ENCODE measurements at places on chromosomes 13 and 19.
A peak's percentile ranks its signal among the peaks of the same experiment; 100 is the strongest.

GRCh38 chr19:2887391-2887914 is 13.3 kb upstream of the ZNF57 start:
- peak; percentile 82 for DNase-seq
- H3K27ac ChIP-seq = no peak overlapping the region
- H3K27me3 ChIP-seq = no peaks in the 10 kb centered on the region
- peaks cover 6% of the 10 kb centered on the region for H3K4me1 ChIP-seq

DNA sequence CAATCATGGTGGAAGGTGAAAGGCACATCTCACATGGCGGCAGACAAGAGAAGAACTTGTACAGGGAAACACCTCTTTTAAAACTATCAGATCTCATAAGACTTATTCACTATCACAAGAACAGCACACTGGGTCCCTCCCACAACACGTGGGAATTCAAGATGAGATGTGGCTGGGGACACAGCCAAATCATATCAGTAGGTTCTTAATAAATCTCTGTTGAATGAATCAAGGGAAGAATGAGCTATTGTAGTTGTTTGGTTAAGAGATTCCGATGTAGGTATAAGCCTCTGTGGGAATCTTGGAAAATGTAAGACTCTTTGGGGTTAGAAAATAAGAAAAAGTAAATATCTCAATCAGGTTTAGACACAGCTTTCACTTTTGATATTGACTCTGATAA is 400.2 kb downstream of the KCNRG start:
- no peak for DNase-seq
- no peaks in the 10 kb centered on the region for H3K27me3 ChIP-seq
- no peak overlapping the region for H3K4me3 ChIP-seq
- no peak overlapping the region for H3K27ac ChIP-seq
- no peaks in the 10 kb centered on the region for H3K36me3 ChIP-seq
- H3K4me1 ChIP-seq = no peaks in the 10 kb centered on the region

DNA sequence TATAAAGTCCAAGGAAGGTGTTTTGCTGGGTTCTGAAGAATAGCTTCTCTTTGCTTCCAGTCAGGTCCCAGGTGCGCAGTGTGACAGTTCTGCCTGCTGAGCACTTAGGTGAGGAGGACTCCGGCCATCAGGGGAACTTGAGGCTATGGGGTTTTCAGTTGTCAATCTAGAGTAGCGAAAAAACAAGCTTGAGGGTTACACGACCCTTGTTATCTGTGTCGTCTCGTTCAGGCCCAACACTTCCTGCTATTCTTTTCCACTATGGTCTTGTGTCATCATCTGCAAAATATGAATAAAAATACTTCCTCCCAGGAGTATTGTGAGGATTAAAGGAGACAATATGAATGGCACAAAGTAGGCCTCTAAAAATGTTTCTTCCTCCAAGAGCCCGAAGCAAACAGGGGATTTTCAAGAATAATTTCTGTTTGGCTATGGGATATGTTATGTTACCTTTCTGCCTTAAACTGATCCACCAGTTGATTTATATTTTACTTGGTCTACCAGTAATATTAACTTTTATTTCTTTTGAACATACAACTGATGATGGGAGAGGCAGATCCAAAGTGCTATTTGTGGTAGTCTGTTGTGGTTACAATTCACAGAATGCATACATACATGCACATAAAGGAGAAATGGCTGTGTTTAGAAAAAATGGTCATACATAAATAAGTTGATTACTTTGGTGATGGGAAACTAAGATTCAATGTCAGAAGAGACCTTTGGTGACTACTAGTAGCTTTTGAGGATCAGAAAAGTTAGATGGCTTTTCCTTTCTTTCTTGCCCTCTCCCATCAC is 40.5 kb upstream of the RCBTB2 start:
- DNase-seq = no peak
- no peaks in the 10 kb centered on the region for H3K36me3 ChIP-seq
- H3K4me1 ChIP-seq = peaks cover 7% of the 10 kb centered on the region
- no peaks in the 10 kb centered on the region for H3K27me3 ChIP-seq
- H3K4me3 ChIP-seq = no peak overlapping the region

DNA sequence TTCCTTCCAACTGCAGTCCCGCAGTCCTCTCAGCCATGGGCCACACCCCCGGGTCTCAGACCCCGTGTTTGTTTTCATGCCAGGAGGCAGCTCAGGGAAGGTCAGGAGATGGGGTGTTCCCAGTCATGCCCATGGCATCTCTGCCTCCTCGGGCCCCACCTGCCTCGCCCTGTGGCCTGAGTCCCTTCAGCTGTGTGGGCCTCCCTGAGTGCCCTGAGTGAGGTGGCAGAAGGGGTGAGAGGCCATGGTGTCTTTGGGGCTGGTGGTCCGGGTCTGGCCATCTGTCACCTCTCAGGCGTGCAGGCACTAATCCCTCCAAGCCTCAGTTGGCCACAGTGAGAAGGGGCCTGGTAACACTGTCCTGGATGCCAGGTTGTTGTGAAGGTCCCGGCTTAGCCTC is 10.9 kb upstream of the KDM4B start:
- H3K27ac ChIP-seq = no peak overlapping the region
- H3K27me3 ChIP-seq = no peaks in the 10 kb centered on the region
- H3K4me1 ChIP-seq = no peaks in the 10 kb centered on the region
- no peak overlapping the region for H3K4me3 ChIP-seq

DNA sequence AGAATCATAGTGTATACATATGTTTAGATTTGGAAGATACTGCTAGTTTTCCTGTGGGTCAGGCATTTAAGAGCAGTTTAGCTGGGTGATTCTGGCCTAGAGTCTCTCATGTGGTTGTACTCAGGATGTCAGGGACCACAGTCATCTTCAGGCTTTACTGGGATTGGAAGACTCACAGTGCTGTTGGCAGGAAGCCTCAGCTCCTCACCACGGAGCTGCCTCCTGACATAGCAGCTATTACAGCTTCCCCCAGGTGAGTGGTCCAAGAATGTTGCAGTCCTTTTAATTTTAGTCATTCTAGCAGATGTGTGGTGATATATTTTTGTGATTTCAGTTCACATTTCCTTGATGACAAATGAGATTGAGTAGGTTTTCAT is 16.9 kb upstream of the GPR18 start:
- no peak overlapping the region for H3K27ac ChIP-seq
- no peaks in the 10 kb centered on the region for H3K27me3 ChIP-seq
- no peaks in the 10 kb centered on the region for H3K36me3 ChIP-seq

DNA sequence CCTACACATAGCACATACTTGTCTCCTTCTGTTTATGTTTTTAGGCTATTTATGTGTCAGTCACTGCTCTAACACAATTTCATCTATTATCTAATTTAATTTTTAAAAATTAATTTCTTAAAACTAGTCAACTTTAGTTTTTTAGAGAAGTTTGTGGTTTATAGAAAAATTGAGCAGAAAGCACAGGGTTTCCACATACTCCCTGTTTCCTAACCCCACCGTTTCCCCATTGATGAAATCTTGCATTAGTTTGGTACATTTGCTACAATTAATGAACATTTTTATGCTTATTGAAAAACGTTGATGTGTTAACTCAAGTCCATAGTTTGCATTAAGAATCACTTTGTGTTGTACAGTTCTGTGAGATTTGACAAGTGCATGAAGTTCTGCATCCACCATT is 53.5 kb downstream of the TNFSF13B start:
- no peak for DNase-seq
- H3K36me3 ChIP-seq = no peaks in the 10 kb centered on the region
- peaks cover 13% of the 10 kb centered on the region for H3K4me1 ChIP-seq
- no peaks in the 10 kb centered on the region for H3K27me3 ChIP-seq

- DNase-seq = peak; percentile 48
- peaks cover 21% of the 10 kb centered on the region for H3K36me3 ChIP-seq
- peak overlapping the region; percentile 82 for H3K4me3 ChIP-seq
- peaks cover 26% of the 10 kb centered on the region for H3K4me1 ChIP-seq
Observed at GRCh38 chr13:30466841-30467252, 1.1 kb upstream of the HMGB1 start.

Measured in A673 (cell line).